ENCODE measurements at places on chromosomes 11 and 22.

- DNase-seq, result no peak
These were observed 737.2 kb downstream of the LRRC4C start for GRCh38 chr11:40722179-40722795.

- DNase-seq, result no peak
These were observed 663.7 kb upstream of the ANO5 start for GRCh38 chr11:21529187-21529586.

DNA sequence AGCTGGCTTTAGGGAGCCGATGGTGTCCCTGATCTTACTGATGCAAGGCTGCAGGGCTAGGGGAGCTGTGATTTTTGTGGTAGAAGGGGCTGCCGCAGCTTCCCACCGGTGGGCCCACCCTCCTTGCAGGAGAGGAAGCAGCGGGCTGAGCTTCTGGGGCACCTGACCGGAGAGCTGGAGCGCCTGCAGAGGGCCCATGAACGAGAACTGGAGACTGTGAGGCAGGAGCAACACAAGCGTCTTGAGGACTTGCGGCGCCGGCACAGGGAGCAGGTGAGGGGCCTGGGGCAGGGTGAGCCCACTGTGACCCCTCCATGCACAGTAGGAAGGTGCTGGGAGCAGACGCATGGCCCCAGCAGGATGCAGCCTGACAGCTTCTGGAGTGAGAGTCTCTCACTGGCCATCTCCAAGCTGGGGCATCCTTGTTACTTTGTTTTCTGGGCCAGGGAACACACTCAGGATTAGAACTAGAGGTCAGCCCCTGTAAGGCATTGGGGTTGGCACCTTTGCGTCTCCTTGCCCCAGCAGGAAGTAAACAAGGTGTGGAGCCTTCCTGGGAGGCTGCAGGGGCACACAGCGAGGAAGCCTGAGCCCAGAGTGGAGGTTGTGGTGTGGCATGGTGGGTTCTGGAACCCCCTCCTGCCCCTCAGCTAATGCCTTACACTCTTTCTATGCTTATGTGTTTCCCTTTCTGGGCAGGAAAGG lies 66.7 kb downstream of the CEP164 start:
- DNase-seq, result no peak

- peak; percentile 75 for DNase-seq
These were observed 53.3 kb downstream of the PANX1 start for GRCh38 chr11:94181943-94182342.

DNA sequence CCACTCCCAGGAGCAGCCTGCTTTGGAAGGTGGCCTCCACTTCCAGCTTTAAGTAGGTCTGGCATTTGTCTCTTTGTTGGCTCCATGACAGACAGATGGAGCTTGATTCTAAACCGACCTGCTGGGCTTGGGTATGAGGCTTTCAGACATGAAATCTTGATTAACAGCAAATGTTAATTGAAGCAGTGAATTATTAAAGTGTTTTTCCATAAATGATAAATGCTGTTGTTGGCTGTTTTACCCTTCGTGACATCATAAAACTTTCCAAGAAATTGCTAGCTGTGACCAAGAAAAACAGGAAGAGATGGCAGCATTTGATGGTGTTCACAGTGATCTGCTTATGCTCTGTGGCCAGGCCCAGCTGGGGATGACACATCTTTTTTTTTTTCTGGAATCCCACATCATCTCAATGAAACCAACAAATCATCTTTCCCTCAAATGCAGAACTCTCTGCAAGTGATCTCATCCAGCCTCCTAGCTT lies 66.1 kb downstream of the RBMXL2 start:
- DNase-seq, result peak; percentile 87

DNA sequence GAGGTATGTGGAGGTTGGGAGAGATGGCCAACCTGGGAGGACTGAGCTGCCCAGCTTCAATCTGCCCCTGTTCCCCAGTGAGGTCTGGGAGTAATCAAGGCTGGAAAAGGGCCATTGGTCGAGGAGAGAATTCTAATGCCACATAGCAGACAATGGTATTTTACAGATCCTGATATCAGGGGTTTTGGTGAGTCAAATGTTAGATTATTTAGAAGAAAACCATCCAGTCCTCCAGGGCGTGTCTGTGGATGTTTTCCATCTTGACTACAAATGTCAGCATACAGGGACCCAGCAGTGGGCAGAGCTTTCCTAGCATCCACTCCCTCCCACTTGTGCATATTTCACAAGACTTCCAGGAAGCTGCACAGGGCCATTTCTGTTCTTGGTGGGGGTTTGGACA lies 107.9 kb downstream of the SCN3B start:
- no peak for DNase-seq

GRCh38 chr22:42661985-42662831 lies 13.0 kb upstream of the CYB5R3 start:
- DNase-seq, result peak; percentile 39

GRCh38 chr11:88246696-88247095 lies 71.5 kb upstream of the RAB38 start:
- DNase-seq, result no peak

- DNase-seq, result no peak
These were observed 10.1 kb upstream of the NEAT1 start for GRCh38 chr11:65412271-65413076.

- DNase-seq, result no peak
These were observed 152.3 kb downstream of the SPON1 start for GRCh38 chr11:14114786-14115185.

GRCh38 chr11:41392596-41392995 lies 66.9 kb downstream of the LRRC4C start:
- DNase-seq, result no peak

DNA sequence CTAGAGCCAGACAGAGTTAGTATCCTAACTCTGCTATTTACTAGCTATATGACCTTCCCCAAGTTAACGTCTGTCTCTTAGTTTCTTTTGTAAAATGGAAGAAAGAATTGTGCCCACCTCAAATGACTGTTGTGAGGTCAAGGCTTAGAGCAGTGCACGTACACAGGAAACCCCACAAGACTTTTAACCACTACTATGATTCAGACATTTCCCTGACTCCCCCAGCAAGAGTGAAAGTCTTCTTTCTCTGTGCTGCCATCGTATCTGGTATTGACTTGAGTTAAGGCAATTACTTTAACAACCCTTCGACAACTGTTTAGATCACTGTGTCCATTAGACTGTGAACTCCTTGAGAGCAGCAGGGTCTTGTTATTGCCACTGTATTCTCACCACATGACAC lies 2.6 kb upstream of the OR52W1 start:
- DNase-seq, result peak; percentile 77

GRCh38 chr11:35846874-35847273 lies 97.0 kb upstream of the LDLRAD3 start:
- DNase-seq, result no peak

GRCh38 chr11:10601837-10602236 lies 33.4 kb upstream of the LYVE1 start:
- DNase-seq, result peak; percentile 22

DNA sequence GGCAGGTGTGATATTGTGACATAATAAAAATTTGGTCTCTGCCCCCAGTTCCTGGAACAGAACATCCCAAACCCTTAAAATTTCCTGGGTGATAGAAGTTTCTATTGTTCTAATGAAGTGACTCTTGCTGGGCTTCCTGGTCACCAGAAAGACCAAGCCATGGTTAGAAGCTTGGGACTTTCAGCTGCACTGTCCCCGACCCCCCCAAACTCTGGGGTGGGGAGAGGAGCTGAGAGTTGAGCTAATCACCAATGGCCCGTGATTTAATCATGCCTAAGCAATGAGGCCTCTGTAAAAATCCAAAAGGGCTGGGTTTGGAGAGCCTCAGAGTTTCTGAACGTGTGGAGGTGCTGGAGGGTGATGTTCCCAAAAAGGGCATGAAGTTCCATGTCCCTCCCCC lies 54.8 kb upstream of the FTH1 start:
- DNase-seq, result no peak

DNA sequence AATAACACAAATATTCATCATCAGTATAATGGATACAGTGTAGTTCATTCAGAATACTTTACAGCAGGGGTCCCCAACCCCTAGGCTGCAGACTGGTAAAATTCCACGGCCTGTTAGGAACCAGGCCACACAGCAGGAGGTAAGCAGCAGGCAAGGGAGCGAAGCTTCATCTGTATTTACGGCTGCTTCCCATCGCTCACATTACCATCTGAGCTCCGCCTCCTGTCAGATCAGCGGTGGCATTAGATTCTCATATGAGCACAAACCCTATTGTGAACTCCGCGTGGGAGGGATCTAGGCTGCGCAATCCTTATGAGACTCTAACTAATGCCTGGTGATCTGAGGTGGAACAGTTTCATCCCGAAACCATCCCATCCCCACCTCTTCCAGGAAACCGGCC lies 125.1 kb downstream of the SERGEF start:
- DNase-seq, result no peak

DNA sequence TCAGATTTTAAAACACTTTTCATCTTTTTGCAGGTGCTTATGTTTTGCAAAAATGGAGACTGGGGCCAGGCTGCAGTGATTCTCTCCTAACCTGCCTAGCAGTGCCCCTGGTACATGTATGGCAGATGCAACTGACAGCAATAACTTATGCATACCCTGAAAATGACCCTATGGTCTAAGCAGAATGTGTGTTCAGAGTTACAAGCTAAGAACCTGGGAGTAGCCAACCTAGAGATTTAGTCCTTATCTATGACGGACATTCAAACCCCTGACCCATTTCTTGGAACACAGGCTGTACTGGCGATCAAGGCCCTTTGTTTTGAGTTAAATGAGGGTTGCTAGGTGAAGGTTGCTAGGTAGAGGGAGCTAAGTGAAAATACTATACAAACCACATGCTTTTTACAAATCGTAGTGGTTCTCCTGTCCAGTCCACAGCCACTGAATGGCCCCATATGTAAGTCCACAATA lies 184.9 kb upstream of the SESN3 start:
- DNase-seq, result no peak

DNA sequence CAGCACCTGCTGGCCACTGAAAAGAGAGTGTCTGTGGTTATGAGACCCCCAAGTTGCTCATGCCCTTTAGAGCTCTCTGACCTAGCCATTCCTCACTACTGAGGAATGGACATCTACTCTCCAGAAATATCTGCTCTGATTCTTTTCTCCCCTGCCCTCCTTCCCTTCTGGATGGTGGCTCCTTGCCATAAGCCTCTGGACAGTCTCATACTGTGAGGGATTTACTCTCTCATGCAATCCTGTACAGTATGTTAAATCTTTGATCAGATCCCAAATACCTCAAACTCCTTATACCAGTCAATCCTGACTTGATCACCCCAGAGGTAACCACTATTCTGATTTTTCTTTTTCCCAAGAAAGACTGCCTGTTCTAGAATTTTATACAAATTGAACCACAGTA lies 80.7 kb downstream of the ARHGAP20 start:
- DNase-seq, result no peak

DNA sequence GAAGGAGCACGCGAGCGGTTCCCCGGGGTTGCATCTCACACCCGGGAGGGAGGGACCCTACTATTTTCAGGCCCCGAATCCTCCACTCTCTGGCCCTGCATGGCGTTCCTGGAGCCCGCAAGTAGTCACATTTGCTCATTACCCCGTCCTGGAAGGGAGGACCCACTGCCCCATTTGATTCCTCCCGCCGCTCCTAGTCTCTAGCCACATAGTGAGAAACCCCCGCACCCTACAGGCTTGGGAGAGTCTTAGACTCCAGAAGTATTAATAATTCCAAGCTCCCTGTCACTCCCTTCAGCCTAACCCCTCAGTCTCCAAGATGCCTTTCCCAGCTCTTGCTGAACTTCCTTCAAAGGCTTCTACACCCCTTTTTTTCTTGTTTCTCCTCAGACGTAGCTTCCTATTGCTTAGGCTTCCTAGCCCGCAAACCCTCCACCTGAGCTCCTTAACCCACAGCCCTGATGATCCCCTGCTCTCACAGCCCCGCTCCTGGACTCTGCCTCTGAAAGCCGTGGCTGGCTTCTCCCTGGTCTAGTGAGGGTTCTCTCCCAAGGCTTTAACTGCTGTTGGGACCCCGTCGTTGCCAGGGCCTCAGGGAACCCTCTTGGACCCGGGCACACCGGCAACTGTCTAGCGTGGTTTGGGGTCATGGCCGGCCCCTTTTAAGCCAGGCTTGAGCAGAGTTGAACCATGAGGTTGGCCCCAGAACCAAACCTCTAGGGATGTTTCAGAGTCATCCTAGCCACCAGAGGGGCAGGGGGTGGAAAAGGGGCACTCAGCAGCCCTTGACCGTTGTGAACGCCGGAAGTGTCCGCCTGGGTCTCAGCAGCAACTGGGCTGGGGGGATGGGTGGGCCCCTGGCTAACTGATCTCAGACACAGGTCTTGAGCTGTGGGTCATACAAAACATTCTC lies 862 bp downstream of the GGA1 start:
- no peak for DNase-seq

- no peak for DNase-seq
These were observed 630 bp downstream of the UBASH3B start for GRCh38 chr11:122656073-122656630.

DNA sequence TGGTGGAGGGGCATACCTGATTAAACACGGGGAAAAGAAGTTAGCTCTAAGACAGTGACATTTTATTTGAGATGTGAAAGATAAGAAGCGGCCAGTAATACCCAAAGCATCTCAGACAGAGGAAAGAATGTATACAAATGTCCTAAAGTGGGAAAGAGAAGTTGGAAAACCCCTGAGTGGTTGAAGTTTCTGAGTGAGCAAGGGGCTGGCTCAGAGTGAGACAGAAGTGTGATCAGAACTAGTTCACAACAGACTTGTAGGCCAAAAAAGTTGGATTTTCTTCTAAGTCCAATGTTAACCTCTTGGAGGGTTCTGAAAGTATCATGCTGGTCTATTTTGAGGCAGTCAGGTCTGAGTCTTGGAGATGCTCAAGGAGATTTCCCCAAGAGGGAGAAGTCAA lies 608.7 kb downstream of the SOX6 start:
- DNase-seq, result no peak

DNA sequence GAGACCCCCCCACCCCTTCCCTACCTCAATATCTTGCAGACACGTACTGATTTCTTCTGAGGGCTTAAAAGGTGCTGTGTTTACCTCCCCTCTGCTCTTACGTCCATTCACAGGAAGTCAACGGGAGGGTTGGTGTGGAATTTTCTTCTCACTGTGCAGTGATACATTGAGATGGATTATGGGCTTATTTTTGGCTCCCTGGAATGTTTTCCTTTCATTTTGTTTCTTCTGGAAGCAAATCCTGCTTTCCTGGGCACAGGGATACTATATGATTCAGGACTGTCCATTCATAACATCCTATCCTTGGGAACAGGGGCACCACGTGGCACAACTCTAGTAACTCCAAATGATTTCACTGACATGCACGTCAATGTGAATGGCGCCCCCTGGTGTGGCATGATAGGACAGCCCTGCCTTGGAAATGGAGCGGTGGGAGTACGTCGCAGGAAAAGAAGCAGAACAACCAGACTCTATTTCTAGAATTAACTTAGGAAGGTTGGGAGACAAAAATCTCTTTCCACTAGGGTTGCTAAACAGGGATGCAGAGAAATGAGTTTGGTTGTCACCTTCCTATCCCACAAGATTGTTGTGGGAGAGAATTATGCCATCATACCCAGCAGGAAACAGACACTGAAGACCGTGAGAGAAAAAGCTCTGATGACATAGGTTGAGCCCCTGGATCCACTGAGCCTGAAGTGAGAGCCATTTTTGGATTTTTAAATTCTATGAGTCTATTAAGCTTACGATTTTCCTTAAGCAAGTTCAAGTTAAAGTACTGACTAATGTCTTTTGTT lies 146.5 kb upstream of the RAG2 start:
- peak; percentile 58 for DNase-seq

GRCh38 chr11:66967670-66968425 lies 7.3 kb upstream of the C11orf86 start:
- no peak for DNase-seq
